ENCODE measurements at places on chromosomes 2 and 18. TPM values are rescaled to one million over a fixed set of nuclear protein-coding genes. Genes with fewer than 3 reads are reported as not detected.

GRCh38 chr2:38533757-38534545 lies 68.8 kb downstream of the HNRNPLL start:
- DNase-seq = no peak
- no peaks in the 10 kb centered on the region for H3K36me3 ChIP-seq
- no peak overlapping the region for H3K4me3 ChIP-seq
- H3K4me1 ChIP-seq = no peaks in the 10 kb centered on the region
- peaks cover 5% of the 10 kb centered on the region for H3K27me3 ChIP-seq
- no peak overlapping the region for H3K27ac ChIP-seq

- peaks cover 2% of the 10 kb centered on the region for H3K27me3 ChIP-seq
- H3K4me1 ChIP-seq = no peaks in the 10 kb centered on the region
- no peak for DNase-seq
Measured at GRCh38 chr2:215288112-215288815, 23.6 kb upstream of the ATIC start.

GRCh38 chr2:160484859-160485520 lies 8.6 kb downstream of the RBMS1 start:
- no peaks in the 10 kb centered on the region for H3K36me3 ChIP-seq
- DNase-seq = peak; percentile 72
- H3K27ac ChIP-seq = peak overlapping the region; percentile 93
- no peaks in the 10 kb centered on the region for H3K27me3 ChIP-seq
- peak overlapping the region; percentile 66 for H3K4me3 ChIP-seq

DNA sequence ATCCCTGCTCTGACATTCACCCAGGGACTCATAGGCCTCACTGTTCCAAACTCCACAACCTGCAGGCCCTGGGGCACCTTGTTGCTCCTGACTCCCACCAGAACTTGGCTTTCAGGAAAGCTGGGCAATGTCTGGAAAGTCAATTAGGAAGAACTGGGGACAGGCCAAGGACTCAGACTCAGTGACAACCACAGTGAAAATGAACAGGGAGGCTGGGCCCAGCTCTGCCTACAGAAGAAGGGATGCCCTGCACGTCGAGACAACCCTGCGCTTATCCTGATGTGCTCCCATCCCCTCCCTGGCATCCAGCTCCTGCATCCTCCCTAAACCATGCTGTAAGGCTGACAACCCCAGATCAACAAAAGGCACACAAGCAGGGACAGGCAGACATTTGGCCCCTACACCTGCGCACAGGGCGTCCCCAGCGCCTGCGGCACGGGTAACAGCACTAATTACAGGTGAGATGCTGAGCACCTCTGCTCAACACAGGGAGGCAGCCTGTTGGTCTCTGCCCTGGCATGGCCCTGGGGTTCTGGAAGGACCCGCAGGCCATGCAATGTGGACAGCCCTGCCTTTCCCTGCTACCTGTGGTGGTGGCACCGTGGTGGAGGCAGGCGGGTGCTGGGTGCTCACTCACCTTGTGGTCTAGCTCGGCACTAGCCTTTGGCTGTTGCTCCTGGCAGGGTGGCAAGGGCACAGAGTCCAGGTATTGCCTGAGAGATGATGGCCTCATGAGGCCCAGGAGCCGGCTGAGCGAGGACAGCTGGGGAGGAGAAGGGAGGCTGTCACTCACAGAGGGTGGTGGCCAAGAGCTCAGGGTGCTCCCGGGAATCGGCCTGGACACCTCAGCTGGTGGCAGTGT lies 23.6 kb upstream of the SEMA4C start:
- no peak overlapping the region for H3K4me3 ChIP-seq
- no peaks in the 10 kb centered on the region for H3K27me3 ChIP-seq
- peaks cover 44% of the 10 kb centered on the region for H3K4me1 ChIP-seq
- H3K27ac ChIP-seq = no peak overlapping the region
- no peak for DNase-seq

GRCh38 chr2:206565666-206566065 lies 76.6 kb upstream of the FAM237A start:
- H3K4me3 ChIP-seq = no peak overlapping the region
- no peaks in the 10 kb centered on the region for H3K36me3 ChIP-seq
- H3K27me3 ChIP-seq = peaks cover 6% of the 10 kb centered on the region
- DNase-seq = no peak

GRCh38 chr2:212228743-212229171 lies 309.8 kb downstream of the ERBB4 start:
- H3K27me3 ChIP-seq = no peaks in the 10 kb centered on the region
- DNase-seq = no peak
- H3K27ac ChIP-seq = no peak overlapping the region
- H3K4me1 ChIP-seq = no peaks in the 10 kb centered on the region
- H3K36me3 ChIP-seq = no peaks in the 10 kb centered on the region
- no peak overlapping the region for H3K4me3 ChIP-seq

DNA sequence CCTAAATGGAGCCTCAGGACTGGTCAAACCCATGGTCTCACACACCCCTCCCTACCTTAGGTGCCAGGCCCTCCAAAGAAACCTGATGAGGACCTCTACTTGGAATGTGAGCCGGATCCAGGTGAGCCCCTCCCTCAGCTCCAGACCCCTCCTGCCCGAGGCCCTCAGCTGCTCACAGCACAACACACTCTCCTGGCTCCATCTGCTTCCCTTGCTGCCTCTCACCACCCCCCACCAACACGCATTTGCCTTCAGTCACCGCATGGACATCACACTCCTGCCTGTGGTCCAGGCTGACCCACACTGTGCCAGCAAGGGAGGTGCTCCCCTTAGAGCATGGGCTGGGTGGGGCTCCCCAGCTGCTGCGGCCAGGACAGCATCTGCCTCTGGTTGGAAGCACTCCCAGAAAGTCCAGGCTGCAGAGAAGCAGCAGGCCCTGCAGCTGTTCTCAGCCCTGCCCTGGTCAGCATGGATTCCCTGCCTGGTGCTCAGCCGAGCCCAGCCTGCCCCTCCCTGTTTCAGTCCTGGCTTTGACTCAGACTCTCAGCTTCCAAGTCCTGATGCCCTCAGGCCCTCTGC lies 15.1 kb downstream of the SH2D6 start:
- peaks cover 19% of the 10 kb centered on the region for H3K4me1 ChIP-seq
- no peak for DNase-seq
- no peaks in the 10 kb centered on the region for H3K36me3 ChIP-seq
- H3K27ac ChIP-seq = no peak overlapping the region
- no peaks in the 10 kb centered on the region for H3K27me3 ChIP-seq

GRCh38 chr2:105800036-105800713 lies 55.5 kb downstream of the NCK2 start:
- H3K4me1 ChIP-seq = peaks cover 98% of the 10 kb centered on the region
- H3K4me3 ChIP-seq = peak overlapping the region; percentile 8
- H3K27ac ChIP-seq = peak overlapping the region; percentile 93
- no peaks in the 10 kb centered on the region for H3K27me3 ChIP-seq
- peaks cover 62% of the 10 kb centered on the region for H3K36me3 ChIP-seq

DNA sequence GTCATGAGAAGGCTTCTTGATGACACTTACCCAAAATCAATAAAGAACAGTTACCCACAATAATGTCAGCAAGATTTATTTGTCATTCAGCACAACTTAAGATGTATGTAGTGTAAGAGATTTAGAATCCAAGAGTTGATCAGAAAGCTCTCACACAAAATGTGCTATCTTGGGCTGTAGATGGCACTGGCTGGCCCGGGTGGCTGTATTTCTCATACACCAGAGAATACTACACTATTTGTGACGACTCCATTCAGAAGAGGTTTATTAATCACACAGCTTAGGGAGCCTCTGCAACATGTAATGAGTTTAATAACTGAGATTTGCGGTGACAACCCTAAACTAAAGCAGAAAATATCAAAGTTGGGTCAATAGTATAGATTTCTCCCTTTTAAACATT lies 530.4 kb upstream of the KLHL29 start:
- peaks cover 1% of the 10 kb centered on the region for H3K27me3 ChIP-seq
- DNase-seq = no peak
- no peak overlapping the region for H3K4me3 ChIP-seq
- H3K4me1 ChIP-seq = no peaks in the 10 kb centered on the region

GRCh38 chr2:10983711-10984110 lies 72.0 kb downstream of the KCNF1 start:
- no peak for DNase-seq
- no peaks in the 10 kb centered on the region for H3K27me3 ChIP-seq
- no peaks in the 10 kb centered on the region for H3K36me3 ChIP-seq
- no peaks in the 10 kb centered on the region for H3K4me1 ChIP-seq
- no peak overlapping the region for H3K27ac ChIP-seq

DNA sequence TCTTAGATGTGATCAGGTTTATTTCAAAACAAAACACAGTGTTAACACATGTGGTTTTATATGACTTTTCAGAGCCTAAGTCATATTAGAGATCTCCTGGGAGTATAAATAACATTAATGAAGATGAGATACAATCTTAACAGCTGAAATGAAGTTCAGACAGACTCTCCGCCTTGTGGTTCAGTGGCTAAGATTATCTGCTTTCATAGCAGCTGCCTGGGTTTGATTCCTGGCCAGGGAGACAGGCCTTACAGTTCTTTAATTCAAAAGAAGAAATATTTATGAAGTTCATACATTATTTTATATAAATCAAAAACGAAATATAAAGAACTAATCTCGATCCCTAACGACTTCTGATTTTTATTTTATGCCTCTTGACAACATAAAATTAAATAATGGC lies 35.2 kb upstream of the TTC32 start:
- H3K27me3 ChIP-seq = no peaks in the 10 kb centered on the region
- H3K27ac ChIP-seq = no peak overlapping the region
- no peaks in the 10 kb centered on the region for H3K4me1 ChIP-seq
- H3K36me3 ChIP-seq = peaks cover 26% of the 10 kb centered on the region
- DNase-seq = no peak

GRCh38 chr18:79926715-79927606 lies 24.5 kb downstream of the SLC66A2 start:
- H3K4me1 ChIP-seq = no peaks in the 10 kb centered on the region
- peaks cover 47% of the 10 kb centered on the region for H3K36me3 ChIP-seq
- DNase-seq = no peak
- H3K27me3 ChIP-seq = no peaks in the 10 kb centered on the region

NEUROD1 gene
- not detected for total RNA-seq

CBLN2 gene
- total RNA-seq = not detected

GREB1 gene
- 1.5 TPM for total RNA-seq

All from activated CD8-positive, alpha-beta T cell treated with anti-CD3 and anti-CD28 coated beads for 36 hours (primary cell).